Type B pancreatic cell (in vitro differentiated cells): ENCODE measurements at places on chromosomes 11 and 22. TPM values are rescaled to one million over a fixed set of nuclear protein-coding genes. Genes with fewer than 3 reads are reported as not detected.
A peak's percentile ranks its signal among the peaks of the same experiment; 100 is the strongest.

GRCh38 chr11:13260963-13261588, 16.5 kb upstream of the BMAL1 start:
- H3K27ac ChIP-seq, result peak overlapping the region; percentile 73
- no peak overlapping the region for H3K4me3 ChIP-seq
- H3K36me3 ChIP-seq, result no peaks in the 10 kb centered on the region
- H3K4me1 ChIP-seq, result peaks cover 13% of the 10 kb centered on the region
- peaks cover 35% of the 10 kb centered on the region for H3K27me3 ChIP-seq
- DNase-seq, result no peak

- no peak overlapping the region for H3K4me3 ChIP-seq
- H3K4me1 ChIP-seq, result no peaks in the 10 kb centered on the region
These were observed 50.8 kb upstream of the PHOX2A start for GRCh38 chr11:72294616-72295395.

GRCh38 chr11:69574608-69575255, 66.2 kb upstream of the CCND1 start:
- DNase-seq, result no peak
- no peaks in the 10 kb centered on the region for H3K4me1 ChIP-seq
- H3K4me3 ChIP-seq, result no peak overlapping the region
- H3K27ac ChIP-seq, result no peak overlapping the region
- no peaks in the 10 kb centered on the region for H3K36me3 ChIP-seq

GRCh38 chr11:363948-364761, 5.1 kb upstream of the B4GALNT4 start:
- no peak overlapping the region for H3K27ac ChIP-seq
- no peaks in the 10 kb centered on the region for H3K36me3 ChIP-seq
- H3K4me3 ChIP-seq, result no peak overlapping the region
- H3K27me3 ChIP-seq, result peaks cover 9% of the 10 kb centered on the region
- H3K4me1 ChIP-seq, result no peaks in the 10 kb centered on the region

DNA sequence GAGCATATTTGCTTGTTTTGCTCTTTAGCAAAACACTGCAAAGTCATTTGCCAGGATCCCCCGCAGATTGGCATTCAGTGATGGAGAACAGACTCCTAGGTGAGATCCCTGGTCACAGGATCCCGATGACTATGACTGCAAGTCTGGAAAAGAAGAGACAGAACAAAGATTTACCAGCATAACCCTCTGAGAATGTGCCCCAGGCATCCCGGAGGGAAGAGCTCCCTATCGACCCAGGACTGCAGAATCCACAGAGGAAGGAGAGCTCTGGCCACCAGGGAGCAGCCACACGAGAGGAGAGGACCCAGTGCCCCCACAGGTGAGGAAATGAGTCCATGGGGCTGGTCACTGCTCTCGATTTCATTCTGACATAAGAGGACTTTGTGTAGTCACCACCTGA, 105.2 kb downstream of the ZNF280B start:
- peaks cover 53% of the 10 kb centered on the region for H3K27me3 ChIP-seq
- no peak for DNase-seq
- H3K36me3 ChIP-seq, result no peaks in the 10 kb centered on the region
- no peaks in the 10 kb centered on the region for H3K4me1 ChIP-seq
- no peak overlapping the region for H3K27ac ChIP-seq

- DNase-seq, result peak; percentile 60
- H3K36me3 ChIP-seq, result peaks cover 6% of the 10 kb centered on the region
- no peak overlapping the region for H3K4me3 ChIP-seq
- H3K27me3 ChIP-seq, result no peaks in the 10 kb centered on the region
- H3K27ac ChIP-seq, result no peak overlapping the region
These were observed 92.8 kb downstream of the MYEOV start for GRCh38 chr11:69386594-69387408.

DNA sequence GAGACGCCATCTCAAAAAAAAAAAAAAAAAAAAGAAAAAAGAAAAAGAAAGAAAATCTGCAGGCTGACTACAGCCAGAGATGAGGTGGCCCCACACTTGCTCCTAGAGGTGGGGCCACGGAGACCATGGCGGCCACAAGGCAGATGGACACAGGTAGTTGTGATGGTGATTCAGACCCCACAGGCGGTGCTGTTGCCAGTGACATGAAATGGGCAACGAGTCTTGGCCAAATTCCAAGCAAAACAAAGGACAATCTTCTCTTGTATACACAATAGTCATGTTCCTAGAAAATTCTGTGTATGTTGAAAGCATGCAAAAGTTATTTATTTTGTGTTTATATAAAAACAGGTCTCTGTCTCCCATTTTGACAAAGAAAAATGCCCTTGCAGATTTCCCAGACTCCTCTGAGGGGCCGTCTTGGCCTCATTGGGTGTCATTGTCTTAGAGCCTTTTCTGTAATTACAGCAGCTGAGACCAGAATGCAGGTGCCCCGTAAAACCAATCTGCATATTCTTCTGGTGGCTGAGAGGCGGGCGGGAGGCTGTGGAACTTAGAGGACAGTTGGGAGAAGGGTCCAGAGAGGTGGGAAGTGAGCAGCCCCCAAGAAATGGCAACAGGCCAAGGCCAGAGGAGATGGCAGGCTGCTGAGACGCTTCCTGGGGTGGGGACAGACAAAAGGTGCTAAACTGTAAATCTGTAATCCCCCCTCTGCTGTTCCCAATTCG, 22.5 kb upstream of the DAGLA start:
- H3K4me3 ChIP-seq, result no peak overlapping the region
- peaks cover 14% of the 10 kb centered on the region for H3K27me3 ChIP-seq
- peaks cover 9% of the 10 kb centered on the region for H3K4me1 ChIP-seq

- H3K27ac ChIP-seq, result no peak overlapping the region
- H3K27me3 ChIP-seq, result no peaks in the 10 kb centered on the region
These were observed 17.0 kb upstream of the CHADL start for GRCh38 chr22:41257696-41258095.

The SPI1 gene
- total RNA-seq, result not detected in 2 replicates

The RCOR2 gene
- total RNA-seq, result 8.1 and 38.1 TPM in 2 replicates

The SEZ6L gene
- 8.6 and 11.6 TPM in 2 replicates for total RNA-seq
